ENCODE measurements at places on chromosomes 3 and 15.
A peak's percentile ranks its signal among the peaks of the same experiment; 100 is the strongest.

DNA sequence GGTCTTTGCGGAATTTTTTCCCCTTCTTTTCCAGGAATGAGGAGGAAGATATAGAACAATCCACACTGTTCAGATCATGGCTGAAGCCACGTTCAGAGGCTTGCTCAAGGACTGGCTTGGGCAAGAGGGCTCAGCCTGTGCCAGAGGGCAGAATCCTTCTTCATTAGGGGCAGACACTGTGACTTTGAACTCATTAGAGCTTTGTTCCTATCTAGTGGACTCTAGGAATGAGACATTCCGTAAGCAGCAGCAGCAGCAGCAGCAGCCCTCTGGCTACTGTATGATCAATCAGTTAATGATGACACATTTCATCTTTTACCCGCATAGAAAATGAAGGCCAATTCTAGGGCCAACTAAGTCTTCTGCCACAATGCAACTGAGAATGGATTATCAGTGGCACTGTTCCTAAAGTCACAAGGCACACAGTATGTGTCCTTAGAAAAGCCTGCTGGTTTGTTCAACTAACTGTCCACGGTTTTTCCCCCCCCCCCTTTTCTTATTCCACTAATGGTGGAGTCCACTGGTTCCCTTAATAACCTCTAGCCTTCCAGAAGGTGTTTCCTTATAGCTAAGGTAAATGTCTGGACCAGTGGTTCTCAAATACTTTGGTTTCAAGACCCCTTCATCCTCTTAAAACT is 1.7 kb upstream of the RAB8B start:
- DNase-seq: no peak

DNA sequence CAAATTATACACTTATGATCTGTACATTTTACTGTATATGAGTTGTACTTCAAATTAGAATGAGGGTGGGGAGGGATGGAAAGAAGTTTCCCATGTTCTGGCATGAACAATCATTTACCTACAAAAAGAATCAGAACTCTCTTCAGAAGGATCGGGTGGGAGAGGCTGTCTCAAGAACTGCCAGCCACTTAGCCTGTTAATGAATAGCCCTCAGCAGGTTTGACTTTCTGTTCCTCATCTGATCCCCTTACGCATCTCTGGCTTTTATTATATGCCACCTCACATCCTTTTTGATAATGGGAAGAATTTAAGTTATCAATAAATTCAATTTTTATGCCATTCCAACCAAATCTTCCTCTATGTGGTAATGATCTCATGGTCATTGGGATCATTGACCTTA is 168.3 kb upstream of the TGFBR2 start:
- no peak for DNase-seq

GRCh38 chr3:42778644-42779043 is 5.6 kb upstream of the CCDC13 start:
- DNase-seq: no peak

GRCh38 chr3:192608726-192609600 is 118.4 kb downstream of the FGF12 start:
- no peak for DNase-seq

GRCh38 chr15:84588053-84588874 is 12.5 kb upstream of the ZSCAN2 start:
- DNase-seq: peak; percentile 80

DNA sequence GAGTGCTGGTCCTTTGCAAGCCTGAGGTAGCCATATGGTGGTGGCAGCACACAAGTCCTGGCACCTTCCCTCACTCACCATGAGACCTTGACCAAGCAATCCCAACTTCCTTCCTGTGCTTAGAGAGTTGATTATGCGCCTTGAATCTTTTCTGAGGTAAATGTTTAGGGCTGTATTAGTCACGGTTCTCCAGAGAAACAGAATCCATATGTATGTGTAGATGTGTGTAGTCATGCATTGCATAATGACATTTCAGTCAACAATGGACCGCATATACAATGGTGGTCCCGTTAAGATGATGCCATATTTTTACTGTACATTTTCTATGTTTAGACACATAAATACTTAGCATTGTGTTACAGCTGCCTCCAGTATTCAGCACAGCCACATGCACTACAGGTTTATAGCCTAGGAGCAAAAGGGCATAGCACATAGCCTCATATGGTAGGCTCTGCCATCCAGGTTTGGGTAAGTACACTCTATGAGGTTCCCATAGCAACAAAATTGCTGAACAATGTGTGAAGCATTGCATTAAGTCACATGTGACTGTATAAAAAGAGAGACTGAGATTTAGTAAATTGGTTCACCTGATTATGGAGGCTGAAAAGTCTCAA is 20.2 kb upstream of the NUP210 start:
- DNase-seq: no peak

DNA sequence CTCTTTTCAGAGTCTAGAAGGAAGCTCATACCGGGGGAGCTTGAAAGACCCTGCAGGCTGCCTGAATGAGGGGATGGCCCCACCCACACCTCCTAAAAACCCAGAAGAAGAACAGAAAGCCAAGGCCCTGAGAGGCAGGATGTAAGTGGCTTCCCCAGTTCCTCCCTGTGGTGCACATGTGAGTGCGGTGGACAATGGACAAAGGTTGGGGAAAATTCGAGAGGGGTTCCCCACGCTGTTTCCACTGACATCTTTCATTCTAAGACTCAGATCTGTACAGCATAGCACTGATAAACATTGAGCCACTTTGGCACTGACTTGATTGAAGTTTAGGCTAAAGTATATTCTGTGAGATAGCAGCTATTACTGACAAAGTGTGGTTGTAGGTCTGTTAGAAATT is 79.5 kb upstream of the UMPS start:
- no peak for DNase-seq

GRCh38 chr15:45274636-45275380 is 22.8 kb downstream of the SLC28A2 start:
- no peak for DNase-seq

GRCh38 chr3:150736316-150736719 is 26.7 kb downstream of the SIAH2 start:
- no peak for DNase-seq

GRCh38 chr3:181896605-181897004 is 184.9 kb downstream of the SOX2 start:
- no peak for DNase-seq

- no peak for DNase-seq
Measured at GRCh38 chr3:48412375-48413001, 17.4 kb downstream of the PLXNB1 start.

- DNase-seq: no peak
Measured at GRCh38 chr3:125219261-125219701, 6.7 kb upstream of the SLC12A8 start.

DNA sequence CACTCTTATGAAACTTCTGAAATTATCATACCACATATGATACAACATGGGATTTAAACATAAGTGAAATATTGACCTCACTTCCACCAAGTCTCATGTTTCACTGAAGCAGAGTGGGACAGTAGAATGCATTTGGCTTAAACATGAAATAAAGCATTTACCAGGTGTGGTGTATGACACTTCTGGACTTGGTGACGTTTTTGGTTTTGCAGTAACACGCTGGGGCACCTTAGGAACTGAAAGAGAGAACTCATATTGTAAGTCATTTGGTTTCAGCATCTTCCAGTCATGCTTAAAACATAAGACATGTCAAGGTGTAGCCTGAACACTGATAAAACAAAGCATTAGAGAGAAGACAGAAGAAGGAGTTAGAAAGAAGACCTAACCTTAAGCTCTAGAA is 95.3 kb downstream of the TFG start:
- no peak for DNase-seq

DNA sequence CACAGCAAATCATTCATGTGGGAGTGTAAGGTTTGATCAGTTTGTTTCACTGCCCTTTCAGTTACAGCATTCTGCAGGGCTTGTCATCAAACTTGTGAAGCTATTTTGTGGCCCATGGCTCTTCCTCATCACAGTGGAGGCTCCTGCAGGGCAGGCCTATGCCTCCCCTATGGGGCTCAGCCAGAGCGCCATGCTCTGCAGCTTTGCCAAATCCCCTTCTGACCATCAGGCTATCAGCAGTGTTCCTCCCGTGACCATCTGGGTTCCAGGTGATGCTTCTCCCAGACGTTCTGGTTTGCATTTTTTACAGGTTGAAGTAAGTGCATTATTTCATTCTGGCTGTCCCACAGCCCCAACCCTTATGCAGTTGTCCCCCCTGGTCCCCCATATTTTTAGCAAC is 28.1 kb upstream of the REC114 start:
- DNase-seq: no peak

GRCh38 chr3:189144645-189145044 is 27.1 kb upstream of the TPRG1 start:
- DNase-seq: no peak

DNA sequence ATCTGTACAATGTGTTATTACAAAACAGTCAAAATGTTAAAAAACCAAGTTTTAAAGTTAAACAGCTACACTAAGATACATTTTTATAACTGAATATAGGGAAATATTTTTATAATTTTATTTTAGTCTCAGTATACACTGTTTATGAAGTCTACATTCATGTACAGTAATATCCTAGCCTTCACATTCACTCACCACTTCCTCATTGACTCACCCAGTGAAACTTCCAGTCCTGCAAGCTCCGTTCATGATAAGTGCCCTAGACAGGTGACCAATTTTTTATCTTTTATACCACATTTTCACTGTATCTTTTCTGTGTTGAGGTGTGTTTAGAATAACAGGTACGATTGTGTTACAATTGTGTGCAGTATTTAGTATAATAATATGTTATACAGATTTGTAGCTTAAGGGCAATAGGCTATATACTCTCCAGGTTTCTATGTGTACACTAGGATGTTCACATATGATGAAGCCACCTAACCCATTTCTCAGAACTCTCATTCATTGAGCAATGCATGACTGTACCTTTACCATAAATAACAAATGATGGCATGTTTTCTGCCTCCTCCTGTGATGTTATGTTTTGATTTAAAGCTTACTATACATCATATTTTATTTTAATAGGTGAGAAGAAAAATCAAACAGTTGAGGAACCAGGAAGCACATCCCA is 388.4 kb upstream of the NDN start:
- no peak for DNase-seq

DNA sequence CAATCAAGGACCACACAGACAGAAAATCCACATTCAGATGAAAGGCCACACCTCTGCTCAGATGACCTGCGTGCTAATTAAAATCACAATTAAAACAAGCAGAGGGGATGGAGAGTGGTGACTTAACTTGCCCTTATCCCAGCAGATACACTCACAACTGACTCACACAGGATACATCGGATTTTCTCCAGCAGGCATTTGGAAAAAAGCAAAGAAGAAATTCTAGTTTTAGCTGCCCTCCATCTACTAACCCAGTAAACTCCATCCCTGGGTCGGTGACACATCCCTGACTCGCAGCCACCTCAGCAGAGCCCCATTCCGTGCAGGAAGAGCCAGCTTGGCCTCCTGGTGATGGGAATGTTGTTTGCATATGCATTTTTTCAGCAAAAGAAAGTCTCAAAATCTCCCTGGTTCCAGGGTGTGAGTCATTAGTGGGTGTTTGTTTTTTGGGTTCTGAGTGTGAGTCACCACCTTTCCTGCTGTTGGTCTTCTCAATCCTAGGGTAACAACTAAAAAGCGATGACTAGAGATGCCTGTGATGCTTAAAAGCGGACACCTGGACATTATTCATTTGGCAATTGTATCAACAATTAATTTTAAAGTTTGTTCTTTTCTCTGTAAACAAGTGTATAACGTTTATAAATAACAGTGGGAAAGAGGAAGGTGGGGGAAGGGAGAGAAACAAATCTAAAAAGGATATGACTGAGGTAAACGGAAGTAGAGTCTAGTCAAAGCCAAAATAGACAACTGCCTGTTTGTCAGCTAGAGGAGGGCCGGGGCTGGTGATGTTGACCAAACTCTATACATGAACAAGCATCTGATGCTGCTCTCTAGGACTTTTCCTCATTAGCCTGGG is 49.8 kb upstream of the SLC4A7 start:
- no peak for DNase-seq

- DNase-seq: no peak
Measured at GRCh38 chr15:66761726-66762595, 59.9 kb downstream of the SMAD6 start.

GRCh38 chr15:68776477-68777270 is 44.0 kb downstream of the ANP32A start:
- no peak for DNase-seq

DNA sequence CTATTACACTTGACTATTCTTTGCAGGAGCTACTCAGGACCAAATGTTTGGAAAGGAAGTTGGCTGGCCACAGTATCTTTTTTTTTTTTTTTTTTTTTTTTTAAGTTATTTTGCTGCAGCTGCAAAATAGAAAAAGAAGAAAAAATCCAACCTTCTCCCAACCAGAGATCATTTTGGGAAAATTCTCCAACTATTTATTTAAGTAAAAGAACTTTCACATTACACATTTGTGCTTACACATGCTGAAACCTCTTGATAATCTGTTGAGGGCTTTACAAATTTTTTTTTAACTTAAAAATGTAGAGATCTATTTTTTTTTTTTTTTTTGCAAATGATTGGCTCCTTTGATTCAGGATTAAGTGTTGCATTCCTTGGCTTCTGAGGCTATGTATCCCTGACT is 148.0 kb downstream of the POLR2M start:
- no peak for DNase-seq

All from activated CD4-positive, alpha-beta T cell treated with anti-CD3 and anti-CD28 coated beads for 24 hours (primary cell).